ENCODE measurements at places on chromosomes 2 and 18.
A peak's percentile ranks its signal among the peaks of the same experiment; 100 is the strongest.

DNA sequence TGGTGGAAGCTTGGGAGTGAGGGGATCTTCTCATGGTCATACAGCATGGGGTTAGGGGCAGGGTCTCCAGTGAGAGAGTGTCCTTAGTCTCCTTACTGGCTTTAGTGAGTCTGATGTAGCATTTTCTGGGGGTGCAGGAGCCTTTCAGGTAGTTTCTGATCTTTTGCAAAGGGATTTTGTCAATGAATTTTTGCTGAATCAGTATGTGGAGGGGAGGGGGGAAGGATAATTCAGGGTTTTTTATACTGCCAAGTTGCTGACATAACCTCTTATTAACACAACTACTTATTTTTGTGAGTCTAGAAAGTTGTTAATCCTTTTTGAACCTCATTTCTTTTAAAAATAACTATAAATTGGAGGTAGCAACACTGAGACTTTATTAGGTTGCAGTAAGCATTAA is 35.3 kb upstream of the ZDBF2 start:
- DNase-seq = no peak

DNA sequence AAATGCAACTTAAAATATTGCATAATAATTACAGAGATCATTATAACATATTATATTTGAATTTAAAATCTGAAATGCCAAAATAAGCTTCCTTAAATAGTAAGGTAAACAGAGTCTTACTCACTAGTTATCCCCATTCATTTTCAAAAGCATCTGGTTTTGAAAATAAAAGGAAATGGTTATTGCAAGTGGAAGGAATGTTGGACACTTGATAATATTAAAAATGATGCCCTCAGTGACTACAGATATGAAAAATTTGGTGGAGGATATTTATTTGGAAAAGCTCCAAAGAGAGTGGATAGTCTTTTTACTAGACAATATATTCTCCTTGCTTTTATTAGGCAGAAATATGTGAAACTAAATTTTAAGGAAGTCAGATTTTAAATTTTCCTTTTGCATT is 39.7 kb downstream of the CDH19 start:
- DNase-seq = no peak

DNA sequence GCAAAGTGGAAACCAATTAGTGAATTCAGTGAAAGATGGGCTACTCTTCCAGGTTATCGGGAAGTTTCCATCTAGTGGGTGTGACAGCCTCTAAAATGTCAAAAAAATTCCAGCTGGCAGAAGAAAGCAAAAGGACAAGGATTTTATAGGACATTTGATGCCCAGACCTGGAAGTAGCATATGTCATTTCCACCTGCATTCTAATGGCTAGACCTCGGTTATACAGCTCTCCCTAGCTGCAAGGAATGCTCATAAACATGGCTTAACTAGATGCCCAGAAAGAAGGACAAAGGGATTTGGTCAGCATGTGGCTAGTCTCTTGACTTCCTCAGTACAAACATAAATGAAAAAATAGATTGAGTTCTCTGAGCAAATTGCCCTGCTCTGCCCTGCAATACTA is 215.4 kb downstream of the NYAP2 start:
- DNase-seq = no peak

- no peak for DNase-seq
Measured at GRCh38 chr2:220188031-220188430, 560.6 kb downstream of the SLC4A3 start.

- no peak for DNase-seq
Measured at GRCh38 chr18:48956356-48956755, 5.6 kb upstream of the SMAD7 start.

DNA sequence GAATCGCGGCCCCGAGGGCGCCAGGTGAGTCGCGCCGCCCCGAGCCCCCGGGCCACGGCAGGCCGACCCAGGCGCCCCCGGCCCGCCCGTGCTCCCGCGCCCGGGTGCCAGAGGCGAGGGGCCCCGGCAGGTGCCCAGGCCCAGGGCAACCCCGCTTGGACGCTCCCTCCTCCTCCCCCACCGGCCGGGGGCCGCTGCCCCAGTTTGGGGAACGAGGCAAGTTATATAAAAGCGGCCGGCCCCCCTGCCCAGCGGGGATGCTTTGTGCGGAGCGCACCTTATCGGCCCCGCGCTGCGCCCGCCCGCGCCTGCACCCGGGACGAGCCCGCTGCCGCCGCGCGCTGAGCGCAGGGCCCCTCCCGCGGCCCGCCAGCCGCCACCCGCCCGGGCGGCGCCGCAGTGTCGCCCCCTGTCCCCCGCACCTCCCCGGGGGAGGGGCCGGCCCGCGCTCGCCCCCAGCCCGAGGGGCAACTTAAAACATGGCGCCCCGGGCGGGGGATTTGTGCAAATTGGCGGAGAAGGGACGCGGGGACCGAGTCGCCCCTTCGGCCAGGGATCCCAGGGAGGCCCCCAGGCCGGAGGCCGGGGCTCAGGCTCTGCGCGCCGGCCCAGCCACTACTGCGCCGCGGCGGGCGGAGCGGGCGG is 639 bp downstream of the EPB41L3 start:
- DNase-seq = no peak

GRCh38 chr2:133787651-133788050 is 219.4 kb upstream of the NCKAP5 start:
- no peak for DNase-seq

DNA sequence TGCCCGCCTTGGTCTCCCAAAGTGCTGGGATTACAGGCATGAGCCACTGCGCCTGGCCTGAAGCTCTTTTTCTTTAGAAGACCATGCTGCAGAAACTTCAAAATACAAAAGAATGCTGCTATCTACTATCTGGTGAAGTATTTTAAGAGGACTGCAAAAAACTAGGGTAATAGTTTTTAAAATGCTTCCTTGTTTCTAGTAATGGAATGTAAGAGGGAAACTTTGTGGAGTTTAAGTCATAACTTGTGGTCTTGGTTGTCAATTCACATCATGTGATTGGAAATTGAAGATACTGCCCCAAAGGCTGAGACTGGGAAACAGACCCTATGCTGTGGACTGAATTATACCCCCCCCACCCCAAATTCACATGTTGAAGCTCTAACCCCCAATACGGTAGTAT is 68.3 kb downstream of the B3GNT2 start:
- DNase-seq = no peak

- no peak for DNase-seq
Measured at GRCh38 chr18:215448-216010, 52.3 kb downstream of the THOC1 start.

GRCh38 chr2:60498816-60499429 is 54.5 kb downstream of the BCL11A start:
- no peak for DNase-seq

DNA sequence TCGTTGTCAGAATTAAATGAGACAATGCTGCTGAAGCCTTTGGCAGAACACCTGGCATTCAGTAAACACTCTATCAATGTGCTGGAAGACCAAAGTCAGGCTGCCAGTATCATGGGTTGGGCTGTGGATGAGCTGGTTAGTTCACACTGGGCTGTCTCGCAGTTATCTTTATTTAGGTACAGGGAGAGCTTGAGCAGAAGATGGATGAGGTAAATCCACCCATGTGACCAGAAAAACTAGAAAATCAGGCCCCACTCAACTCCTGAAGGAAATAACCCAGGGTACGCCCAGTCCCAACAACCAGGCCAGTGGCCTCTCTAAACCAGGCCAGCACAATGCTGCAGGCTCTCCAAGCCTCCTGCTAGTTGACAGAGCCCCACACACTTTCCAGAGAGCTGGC is 330.3 kb downstream of the TNS1 start:
- DNase-seq = no peak

- no peak for DNase-seq
Measured at GRCh38 chr18:5986257-5986931, 91.1 kb upstream of the TMEM200C start.

GRCh38 chr18:76367168-76368125 is 127.6 kb downstream of the ZNF516 start:
- DNase-seq = no peak

DNA sequence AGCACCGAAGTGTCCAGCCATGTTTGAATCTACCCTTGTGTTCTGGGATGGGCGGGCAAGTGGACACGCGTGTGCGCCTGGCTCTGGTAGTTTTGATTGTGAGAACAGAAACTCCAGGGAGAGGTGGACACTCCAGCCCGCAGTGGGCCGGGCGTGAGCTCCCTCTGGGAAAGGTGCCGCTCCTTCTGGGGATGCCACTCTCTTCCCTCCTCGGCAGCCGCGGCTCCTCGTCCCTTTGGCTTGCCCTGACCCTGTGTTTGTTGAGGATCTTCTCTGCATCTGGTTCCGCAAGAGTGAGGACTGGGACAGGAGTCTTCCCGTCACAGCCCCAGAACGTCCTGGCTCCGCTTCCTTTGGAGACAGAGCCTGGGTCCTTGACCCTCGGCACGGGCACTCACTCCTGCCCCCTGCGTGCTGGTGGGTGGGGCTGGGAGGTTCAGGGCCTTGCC is 1.3 kb downstream of the CTDP1 start:
- DNase-seq = no peak

- peak; percentile 77 for DNase-seq
Measured at GRCh38 chr18:63979409-63979920, 9.6 kb downstream of the SERPINB8 start.

- no peak for DNase-seq
Measured at GRCh38 chr2:16506366-16506765, 159.3 kb downstream of the CYRIA start.

- DNase-seq = peak; percentile 83
Measured at GRCh38 chr18:75799449-75800330, 372.2 kb upstream of the SMIM21 start.

DNA sequence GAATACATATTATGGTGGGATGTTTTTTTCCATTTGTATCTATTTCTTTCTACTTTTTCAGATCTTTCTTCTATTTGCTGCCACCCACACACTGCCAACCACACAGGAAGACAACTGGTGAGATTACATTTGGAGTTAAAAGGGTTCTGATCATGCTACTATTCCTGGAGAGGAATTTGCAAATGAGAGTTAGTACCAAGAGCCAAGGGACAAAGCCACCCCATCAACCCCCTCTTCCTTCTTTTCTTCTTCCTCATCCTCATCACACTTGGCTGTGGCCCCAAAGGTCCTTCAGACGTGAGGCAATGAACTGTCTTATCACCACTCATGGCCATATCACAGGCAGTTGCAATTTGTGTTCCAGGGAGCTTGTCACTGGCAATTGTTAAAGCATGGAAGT is 215.6 kb upstream of the SLC14A2 start:
- DNase-seq = no peak

GRCh38 chr2:2832657-2833056 is 501.6 kb upstream of the MYT1L start:
- no peak for DNase-seq

GRCh38 chr2:210318486-210318885 is 3.5 kb upstream of the MYL1 start:
- DNase-seq = no peak

DNA sequence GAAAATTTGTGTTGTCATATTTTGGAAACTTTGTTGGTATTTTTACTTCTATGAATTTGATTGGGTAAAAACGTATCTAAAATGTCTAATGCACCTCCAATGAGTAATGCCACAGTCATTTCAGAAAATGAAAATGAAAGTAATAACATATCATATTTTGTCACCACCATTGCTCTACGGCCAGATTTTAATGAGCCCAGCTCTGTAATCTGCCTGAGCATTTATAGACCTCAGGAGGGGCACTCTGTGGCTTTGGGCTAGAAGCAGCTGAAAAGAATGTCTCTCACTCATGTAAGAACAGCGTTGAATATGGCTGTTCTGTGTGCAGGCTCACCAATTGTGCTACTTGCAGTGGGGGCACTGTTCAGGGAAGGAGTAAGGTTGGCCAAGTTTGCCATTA is 32.7 kb upstream of the ABCA12 start:
- no peak for DNase-seq

DNA sequence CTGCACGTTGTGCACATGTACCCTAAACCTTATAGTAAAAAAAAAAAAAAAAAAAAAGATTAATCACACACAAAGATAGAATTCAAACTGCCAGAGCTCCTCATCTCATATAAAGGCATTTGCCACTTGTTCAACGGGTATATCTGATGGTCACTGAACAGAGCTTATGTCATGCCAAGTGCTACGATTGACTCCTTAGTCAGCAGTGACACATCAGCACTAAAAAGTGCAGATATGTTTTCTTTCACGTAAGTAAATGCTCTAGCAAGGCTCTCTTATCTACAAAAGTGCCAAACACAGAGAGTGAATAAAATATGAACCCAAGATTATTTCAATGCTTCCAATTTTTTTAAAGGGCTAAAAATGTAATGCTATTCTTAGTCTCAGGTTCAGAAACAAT is 1.1 kb downstream of the LMAN1 start:
- no peak for DNase-seq

DNA sequence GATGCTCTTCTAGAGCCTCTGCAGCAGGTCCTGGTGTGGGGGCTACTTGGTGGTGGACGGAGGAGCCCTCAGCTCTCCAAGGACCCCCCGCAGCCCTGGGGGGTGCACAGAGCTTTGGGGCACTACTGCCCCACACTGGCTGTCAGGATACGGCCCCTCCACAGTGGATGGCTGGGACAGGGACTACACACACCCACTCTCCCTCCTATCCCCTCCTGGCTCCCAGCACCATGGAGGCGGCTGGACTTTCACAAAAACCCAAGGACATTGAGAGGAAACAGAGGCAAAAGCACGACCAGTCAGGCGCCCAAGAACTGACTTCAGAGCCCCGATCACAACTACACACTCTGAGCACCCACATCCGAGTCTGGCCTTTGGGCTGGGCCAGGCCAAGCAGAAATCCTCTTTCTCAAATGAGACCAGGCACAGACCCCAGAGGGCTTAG is 12.6 kb downstream of the GPR35 start:
- no peak for DNase-seq

DNA sequence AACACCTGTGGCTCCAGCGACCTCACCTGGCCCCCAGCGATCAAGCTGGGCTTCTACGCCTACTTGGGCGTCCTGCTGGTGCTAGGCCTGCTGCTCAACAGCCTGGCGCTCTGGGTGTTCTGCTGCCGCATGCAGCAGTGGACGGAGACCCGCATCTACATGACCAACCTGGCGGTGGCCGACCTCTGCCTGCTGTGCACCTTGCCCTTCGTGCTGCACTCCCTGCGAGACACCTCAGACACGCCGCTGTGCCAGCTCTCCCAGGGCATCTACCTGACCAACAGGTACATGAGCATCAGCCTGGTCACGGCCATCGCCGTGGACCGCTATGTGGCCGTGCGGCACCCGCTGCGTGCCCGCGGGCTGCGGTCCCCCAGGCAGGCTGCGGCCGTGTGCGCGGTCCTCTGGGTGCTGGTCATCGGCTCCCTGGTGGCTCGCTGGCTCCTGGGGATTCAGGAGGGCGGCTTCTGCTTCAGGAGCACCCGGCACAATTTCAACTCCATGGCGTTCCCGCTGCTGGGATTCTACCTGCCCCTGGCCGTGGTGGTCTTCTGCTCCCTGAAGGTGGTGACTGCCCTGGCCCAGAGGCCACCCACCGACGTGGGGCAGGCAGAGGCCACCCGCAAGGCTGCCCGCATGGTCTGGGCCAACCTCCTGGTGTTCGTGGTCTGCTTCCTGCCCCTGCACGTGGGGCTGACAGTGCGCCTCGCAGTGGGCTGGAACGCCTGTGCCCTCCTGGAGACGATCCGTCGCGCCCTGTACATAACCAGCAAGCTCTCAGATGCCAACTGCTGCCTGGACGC is 4.9 kb downstream of the GPR35 start:
- no peak for DNase-seq

- peak; percentile 28 for DNase-seq
Measured at GRCh38 chr2:42142547-42143184, 26.5 kb upstream of the EML4 start.
